ENCODE measurements at places on chromosomes 1 and 21.

GRCh38 chr1:21292984-21293536 lies 2.8 kb upstream of the ECE1 start:
- DNase-seq: no peak

DNA sequence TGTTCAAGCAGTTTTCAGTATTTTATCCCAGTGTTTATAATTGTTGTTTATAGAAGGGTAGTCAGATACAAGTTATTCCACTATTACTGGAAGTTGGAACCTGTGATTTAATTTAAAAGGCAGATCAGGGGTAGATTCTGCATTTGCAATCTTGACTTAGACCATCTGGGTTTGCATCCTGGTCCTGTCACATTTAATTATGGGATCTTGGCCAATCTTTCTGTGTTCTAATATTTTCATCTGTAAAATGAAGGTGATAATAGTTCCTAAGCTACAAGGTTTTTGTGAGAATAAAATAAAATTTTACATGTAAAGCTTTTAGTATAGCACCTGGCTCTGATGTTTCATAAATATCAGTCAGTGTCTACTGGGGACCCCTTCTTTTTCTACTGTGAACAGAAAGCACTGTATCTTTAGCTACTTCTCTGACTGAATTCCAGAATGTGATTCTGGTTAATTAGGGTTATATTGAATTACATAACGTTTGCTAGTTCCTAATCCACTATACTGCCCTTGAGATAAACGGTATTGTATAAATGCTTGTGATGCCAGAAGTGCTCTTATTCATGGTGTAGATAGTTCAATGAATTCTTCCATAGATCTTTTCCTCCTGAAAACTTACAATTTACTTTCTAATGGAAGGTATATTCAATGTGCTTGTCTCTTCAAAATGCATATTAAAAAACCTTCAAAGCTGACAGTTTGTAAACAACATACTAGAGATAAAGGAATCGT lies 131.0 kb downstream of the KCNK1 start:
- DNase-seq: no peak

- no peak for DNase-seq
Observed at GRCh38 chr1:3912809-3913685, 13.0 kb upstream of the C1orf174 start.

DNA sequence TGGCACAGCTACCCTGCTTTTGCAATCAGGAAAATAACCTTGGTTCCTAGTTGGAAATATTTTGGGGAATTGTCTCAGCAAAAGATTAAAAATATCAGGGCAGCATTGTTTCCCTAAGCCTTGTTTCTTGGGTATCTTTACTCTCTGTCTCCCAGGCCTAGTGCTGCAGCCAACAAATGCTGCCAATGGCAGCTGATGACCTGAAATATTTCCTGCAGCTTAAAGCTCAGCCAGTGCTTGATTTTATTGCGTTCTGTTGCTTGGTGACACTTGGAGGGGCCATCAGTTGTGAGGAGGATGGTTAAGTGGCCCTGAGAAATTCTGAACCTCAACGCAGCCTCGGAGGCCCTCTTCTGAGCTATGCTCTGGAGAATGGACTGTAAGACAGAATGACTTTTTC lies 59.4 kb upstream of the B3GALT5 start:
- no peak for DNase-seq

GRCh38 chr1:242002510-242002909 lies 3.6 kb upstream of the MAP1LC3C start:
- no peak for DNase-seq

- no peak for DNase-seq
Observed at GRCh38 chr1:51788938-51789337, 89.6 kb downstream of the NRDC start.

- DNase-seq: no peak
Observed at GRCh38 chr1:17635811-17636210, 96.3 kb downstream of the ARHGEF10L start.

- DNase-seq: no peak
Observed at GRCh38 chr1:175853681-175854080, 110.3 kb upstream of the TNR start.

GRCh38 chr21:43605320-43606215 lies 53.7 kb downstream of the HSF2BP start:
- no peak for DNase-seq

- DNase-seq: no peak
Observed at GRCh38 chr1:12528021-12528852, 89.8 kb downstream of the DHRS3 start.

DNA sequence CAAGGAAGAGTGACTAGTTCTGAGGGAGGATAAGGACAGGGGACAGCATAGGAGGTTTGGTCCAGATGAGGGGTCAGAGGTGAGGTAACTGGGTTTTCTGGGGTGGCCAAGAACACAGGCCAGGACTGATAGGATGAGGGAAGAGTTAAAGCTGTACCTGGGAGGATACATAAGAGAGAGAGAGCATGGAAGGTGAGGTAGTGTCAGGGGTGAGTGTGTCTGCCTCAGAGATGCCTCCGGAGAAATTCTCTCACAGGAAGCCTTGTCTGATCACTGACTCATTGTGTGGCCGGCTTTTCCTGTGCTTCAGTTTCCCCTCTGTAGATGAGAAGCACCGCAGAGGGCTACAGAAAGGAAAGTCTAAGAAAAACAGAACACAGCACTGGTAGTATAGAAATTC lies 40.2 kb downstream of the FASLG start:
- DNase-seq: peak; percentile 48

- DNase-seq: peak; percentile 62
Observed at GRCh38 chr1:153796786-153797659, 21.8 kb downstream of the SLC27A3 start.

DNA sequence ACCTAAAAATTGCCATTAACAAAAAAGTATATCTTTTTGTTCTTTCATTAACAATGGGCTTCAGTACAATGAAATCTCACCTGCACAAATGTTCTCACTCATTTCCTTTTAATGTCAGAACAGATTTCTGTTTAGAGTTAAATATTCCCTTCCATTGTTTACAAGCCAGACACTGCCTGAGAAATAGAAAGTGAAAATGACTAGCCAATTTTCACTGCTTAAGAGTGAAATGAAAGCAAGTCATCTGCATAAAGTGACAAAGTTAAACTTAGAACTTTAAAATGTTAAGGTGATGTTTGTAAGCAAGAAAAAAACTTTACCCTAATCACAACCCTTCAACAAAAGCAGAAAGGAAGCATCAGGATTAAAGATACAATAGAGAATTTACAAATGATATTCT lies 27.5 kb downstream of the COA6 start:
- DNase-seq: no peak

- DNase-seq: no peak
Observed at GRCh38 chr1:205959789-205960188, 16.5 kb upstream of the SLC26A9 start.

GRCh38 chr1:52915855-52916220 lies 5.7 kb downstream of the ECHDC2 start:
- DNase-seq: no peak

DNA sequence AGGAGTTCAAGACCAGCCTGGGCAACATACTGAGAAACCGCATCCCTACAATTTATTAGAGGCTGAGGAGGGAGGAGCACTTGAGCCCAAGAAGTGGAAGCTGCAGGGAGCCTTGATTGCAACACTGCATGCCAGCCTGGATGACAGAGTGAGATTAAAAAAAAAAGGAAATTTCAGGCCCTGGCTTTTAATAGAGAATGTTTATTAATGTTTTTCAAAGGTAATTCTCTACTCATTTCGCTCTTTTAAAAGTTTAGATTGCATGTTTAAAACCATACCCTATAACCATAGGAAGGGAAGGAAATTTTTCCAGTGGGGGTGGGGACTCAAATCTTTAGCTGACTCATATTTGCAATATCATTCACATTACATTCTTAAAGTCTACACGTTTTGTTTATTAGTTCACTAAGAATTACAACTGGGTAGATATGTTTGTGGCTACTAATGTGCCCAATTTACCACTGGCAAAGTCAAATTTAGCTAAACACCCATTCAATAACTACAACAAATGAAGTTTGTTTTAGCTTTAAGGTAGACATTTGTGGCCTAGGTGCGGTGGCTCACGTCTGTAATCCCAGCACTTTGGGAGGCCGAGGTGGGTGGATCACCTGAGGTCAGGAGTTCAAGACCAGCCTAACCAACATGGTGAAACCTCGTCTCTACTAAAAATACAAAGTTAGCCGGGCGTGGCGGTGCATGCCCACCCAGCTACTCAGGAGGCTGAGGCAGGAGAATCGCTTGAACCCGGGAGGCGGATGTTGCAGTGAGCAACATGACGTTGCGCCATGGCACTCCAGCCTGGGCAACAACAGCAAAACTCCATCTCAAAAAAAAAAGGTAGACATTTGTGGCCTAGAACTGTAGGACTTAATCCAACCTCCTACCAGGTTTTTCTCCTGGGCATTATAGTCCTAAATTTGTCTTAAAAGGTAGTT lies 5.0 kb downstream of the KDM5B start:
- DNase-seq: no peak

DNA sequence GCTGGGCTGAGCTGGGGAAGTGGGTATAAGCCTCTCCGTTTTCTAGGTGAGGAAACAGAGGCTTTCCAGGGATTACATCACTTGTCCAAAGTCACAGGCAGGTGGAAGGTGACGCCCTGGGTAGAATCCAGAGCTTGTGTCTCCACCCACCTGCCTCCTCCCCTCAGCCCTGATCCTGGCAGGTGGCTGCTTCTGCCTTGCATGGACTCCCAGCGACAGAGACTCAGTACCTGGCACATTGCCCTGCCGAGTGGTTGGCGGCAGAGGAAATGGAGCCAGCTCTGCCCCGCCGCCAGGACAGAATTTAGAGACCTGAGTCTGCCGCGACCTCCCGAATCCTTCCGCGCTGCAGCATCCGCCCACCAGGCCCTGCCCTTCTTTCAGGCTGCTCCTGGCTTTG lies 2.1 kb downstream of the PLA2G2E start:
- DNase-seq: no peak

GRCh38 chr1:27570784-27571183 lies 33.2 kb downstream of the AHDC1 start:
- no peak for DNase-seq

DNA sequence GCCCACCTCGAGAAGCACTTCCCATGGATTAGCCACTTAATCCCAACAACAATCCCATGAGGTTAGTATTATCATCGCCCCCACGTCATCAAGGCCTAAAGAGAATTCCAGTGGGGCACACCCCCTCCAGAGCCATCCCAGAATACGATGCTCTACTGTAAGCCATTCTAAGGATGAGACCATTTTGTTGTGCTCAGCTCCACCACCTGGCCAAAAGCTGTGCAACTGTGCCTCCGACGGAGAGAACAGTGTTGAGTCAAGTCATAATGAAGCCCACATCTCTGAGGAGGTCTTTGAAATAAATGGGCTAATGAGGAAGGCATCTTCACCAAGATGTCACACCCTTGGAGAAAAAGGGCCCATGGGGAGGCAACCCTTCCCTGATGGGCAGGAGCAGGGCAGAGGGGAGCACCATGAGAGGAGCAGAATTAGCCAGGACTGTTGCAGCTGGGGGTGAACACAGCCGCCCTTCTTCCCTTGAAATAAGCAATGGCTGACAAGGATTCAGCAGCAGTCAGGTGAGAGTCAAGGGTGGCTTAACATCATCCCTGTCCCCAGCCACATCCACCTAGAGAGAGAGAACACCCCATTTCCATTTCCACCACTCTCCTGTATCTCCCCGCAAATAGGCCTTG lies 14.6 kb downstream of the SYF2 start:
- DNase-seq: no peak

DNA sequence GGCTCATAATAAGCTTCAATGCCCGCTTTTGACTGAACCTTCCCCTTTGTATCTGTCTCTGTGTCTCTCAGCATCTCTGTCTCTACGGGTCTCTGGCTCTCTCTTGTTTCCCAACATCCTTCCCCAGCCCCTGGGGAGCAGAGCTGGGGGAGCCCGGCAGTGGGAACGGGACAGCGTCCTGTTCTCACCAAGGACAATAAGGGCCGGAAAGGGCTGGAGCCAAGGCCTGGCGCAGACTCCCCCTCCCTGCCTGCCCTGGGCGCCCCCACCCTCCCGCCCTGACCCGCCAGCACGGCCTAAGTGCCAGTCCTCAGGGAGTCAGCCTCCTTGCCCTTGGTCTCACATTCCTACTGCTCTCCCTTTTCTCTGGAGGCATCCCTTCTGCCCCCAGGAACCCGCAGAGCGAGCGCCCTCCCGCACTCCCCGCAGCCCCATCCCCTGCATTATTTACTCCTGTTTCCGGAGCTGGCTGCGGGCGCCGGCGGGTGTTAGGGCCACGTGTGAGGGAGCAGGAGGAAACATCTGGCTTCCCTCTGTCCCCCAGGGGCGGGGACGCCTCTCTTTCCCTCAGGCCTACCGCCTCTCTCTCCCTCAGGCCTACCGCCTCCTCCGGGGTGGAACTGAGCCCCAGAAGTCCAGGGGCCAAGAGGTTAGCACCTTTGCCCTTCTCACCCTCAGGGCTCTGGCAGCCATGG lies 6.5 kb downstream of the KRTCAP2 start:
- no peak for DNase-seq

GRCh38 chr21:33109574-33110339 lies 39.8 kb downstream of the OLIG1 start:
- DNase-seq: no peak

- no peak for DNase-seq
Observed at GRCh38 chr1:64962441-64962840, 3.9 kb downstream of the JAK1 start.

DNA sequence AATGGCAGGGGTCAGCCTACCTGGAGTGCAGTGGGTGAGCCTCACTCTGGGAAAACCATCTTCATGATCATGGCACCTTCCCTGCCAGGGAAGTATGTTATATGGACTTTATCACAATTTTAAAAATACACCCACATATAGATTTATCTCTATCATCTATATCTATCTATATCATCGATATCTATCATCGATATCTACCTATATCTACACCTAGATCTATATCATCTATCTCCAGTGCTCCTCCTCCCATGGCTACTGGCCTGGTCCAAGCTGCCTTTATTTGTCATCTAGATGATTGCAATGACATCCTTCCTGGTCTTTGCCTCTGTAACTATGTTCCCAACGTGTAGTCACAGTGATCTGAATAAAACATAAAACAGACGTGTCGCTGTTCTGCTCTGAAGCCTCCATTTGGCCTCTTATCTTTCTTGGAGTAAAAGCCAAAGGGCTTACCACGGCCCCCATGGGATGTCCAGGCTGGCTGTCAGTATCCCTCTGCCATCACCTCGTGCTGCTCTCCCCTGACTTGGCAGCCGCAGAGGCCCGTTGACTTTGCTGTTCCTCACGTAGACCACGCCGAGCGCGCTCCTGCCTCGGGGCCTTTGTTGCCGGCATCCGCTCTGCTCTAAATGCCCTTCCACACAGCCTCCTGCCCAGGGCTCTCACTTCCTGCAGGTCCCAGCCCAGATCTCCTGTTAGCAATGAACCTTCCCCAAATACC lies 20.6 kb upstream of the KIF26B start:
- no peak for DNase-seq

Measured in stimulated activated CD8-positive, alpha-beta memory T cell treated with anti-CD3 and anti-CD28 coated beads, Interleukin-7, amount 100 ng/mL, for 1 hour (primary cell).